ENCODE measurements at places on chromosomes 6 and 20.

DNA sequence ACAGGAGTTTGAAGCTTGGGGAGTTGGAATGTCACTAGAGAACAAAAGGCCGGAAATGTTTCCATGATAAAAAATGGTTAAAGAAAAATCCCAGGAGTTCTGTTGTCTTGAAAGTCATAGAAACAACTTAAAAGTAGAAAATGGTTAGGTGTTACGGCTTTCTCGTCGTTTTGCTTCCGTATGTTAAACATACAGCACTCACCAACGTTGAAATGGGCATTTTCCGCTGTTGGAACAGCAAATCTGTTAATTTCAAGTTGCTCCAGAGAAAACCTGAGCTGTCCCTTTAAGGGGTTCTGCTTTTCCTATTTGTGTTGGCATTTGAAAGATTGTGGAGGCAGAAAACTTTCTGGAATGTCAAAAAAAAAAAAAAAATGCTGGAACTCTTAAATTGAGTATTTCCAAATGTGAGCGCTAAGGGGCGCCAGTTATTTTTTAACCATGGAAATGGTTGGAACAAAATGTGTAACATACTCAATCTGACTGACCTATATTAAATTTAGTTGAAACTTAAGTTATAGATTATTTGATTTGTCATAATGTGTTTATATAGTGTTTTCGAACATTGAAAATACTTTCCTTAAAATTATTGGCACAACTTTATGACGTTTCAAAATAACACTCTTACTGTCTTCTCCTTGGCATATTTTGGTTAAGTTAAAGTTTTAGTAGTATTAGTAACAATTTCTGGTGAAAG, 2.2 kb downstream of the QKI start:
- DNase-seq = no peak

- DNase-seq = no peak
These were observed 5.3 kb upstream of the PRR18 start for GRCh38 chr6:166313255-166314070.

GRCh38 chr6:42915732-42916131, at the start of gene PTCRA:
Gene PTCRA, plus strand, starts transcription at chr6:42916053. Its CDS starts 17 bp downstream, at chr6:42916070.
- DNase-seq = no peak

DNA sequence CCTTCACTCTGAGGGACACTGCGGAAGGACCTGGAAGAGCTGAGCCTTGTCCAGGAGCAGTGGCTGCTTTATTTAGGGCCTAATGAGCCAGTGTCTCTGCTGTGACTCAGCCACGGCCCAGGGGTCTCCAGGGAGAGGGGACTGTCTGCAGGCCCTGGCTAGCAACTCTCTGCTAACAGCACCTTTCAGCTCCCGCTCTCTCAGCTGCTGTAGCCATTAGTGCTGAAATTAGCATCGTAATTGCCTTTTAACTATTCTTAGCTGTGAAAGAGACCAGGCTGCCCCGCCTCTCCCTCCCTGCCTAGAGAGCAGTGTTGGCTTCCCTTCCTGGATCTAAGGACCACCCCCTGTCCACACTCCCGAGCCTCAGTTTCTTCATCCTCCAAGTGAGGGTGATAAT, 53.1 kb upstream of the SLC32A1 start:
- DNase-seq = no peak

DNA sequence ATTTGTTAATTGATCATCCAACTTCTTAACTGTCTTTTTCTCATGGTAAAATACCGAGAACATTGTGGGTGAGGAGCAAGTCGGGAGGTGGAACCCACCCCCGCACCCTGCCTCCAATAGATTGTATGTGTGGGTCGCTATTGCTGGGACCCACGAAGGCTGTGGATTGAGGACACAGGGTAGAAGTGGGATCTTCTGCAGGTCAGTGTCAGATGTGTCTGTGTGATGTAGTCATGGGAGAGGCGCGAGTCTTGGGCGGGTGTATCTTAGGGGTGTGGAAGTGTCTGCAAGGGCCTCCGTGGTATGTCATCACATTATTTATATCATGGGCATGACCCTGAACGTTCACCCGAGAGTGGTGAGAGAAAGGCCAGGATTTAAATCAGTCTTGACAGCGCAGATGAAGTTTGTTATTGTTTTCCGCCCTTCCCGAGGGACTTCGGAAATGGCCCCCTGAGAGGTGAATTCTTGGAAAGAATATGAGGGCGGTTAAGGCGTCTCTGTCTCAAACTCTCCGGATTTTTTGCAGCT, 472 bp upstream of the PAQR8 start:
- no peak for DNase-seq

- no peak for DNase-seq
These were observed 28.8 kb downstream of the RIOK1 start for GRCh38 chr6:7418238-7418905.

DNA sequence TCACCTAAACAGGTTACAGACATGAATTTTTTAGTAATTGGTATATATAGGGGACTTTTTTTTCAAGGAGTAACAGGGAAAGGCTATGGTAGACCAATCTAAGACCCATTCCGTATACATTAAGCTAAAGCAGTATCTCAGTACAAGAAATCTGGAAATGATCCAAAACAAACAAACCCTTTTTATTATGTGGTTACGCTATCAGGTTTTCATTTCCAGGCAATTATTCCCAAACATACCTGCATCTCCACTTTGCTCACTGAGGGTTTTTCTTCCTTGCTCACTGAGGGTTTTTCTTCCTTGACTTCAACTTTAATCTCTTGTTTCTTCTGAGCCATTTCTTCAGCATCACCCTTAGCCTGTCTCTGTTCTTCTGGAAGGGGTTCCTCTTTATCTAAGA, 107.3 kb downstream of the EPB41L2 start:
- no peak for DNase-seq

- DNase-seq = no peak
These were observed 454.6 kb upstream of the EYS start for GRCh38 chr6:66161546-66162108.

- no peak for DNase-seq
These were observed 170.3 kb upstream of the KCNG1 start for GRCh38 chr20:51193066-51193772.

DNA sequence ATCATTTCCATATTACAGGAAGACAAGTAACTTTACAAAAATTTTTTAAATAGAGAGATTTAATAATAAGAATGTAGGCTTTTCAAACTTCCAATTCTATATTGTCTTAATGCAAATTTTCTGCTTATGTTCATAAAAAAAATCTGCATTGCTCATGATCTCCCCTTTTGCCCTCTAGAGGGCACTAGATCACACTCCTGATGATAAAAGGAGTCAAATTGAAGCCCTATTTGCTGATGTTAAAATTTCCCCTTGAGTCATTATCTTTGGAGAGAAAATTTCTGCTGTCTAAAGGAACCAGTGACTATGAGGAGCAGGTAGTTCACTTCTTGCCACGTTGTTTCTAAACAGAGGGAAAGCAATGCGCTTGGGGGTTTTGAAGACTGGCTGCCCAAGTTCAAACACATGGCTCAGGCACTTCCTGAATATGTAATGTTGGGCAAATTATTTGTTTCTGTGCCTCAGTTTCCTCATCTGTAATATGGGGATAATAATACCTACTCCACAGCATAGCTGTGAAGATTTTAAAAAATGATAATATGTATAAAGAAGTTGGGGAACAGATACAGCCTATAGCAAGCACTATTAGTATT, 874.2 kb downstream of the TFAP2A start:
- no peak for DNase-seq

- DNase-seq = no peak
These were observed 83.5 kb downstream of the ADGRG6 start for GRCh38 chr6:142385352-142385751.

- no peak for DNase-seq
These were observed 220.4 kb upstream of the JARID2 start for GRCh38 chr6:15025446-15025845.

- no peak for DNase-seq
These were observed 156.8 kb upstream of the SALL4 start for GRCh38 chr20:51959066-51959542.

- no peak for DNase-seq
These were observed 10.7 kb upstream of the GATA5 start for GRCh38 chr20:62486484-62486883.

DNA sequence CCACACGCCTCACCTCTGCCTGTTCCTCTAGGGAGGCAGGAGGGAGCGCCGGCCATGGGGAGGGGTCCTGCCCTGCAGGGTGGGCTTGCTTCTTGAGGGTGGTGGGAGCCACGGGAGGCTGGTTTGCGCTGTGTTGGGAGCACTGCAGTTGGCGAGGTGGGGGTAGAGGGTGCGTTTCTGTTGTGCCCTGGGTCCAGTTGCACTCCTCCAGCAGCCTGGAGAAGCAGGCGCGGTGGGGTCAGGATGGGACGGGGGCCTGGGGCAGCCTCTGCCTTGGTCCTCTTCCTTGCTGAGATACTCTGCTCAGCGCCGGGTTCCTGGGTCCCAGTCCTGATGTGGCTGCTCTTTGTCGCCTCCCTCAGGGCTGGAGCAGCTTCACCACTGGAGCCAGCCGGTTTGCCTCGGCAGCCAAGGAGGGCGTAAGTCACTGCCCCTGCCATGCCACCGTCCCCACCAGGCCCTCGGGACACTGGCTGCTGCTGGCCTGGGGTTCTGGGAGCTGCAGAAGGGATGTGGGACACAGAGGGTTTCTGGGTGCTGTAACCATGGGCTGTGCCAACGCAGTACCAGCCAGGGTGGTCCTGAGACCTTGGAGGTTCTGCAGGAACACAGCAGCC, 8.4 kb downstream of the ARFGAP1 start:
- DNase-seq = no peak

- no peak for DNase-seq
These were observed 1307.5 kb downstream of the GRIK2 start for GRCh38 chr6:102701019-102701418.

DNA sequence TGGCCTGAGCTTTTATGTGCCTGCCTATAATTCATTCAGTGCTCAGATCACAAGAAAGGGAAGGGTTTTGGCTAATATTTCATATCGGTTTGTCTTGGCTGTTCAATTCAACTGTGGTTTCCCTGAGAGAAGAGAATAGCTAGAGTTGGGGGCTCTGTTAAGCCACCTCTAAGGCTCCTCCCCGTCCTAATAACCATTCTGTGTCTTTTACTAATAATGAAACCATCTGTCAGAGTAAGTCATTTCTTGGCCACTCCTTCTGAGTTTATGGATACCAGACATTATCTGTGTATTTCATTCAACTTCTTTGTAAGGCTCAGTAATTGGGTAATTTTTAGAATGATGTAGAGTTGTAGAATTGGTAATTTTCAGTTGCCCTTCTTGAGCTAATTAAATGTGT, 5.2 kb downstream of the STX11 start:
- DNase-seq = no peak

DNA sequence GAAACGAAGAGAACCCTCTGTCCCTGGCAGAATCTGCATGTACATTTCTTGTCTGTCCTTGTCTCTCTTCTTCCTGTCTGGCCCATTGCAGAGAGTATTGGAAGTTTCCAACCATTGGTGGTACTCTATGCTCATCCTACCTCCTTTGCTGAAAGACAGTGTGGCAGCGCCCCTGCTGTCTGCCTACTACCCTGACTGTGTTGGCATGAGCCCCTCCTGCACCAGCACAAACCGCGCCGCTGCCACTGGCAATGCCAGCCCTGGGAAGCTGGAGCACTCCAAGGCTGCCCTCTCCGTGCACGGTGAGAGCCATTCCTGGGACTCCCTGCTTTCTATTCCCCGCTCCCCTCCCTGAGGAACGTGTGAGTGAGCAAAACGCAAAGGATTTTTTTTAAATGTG, 32.5 kb downstream of the KDM1B start:
- DNase-seq = no peak

GRCh38 chr20:63969838-63970713, at the start of gene ZNF512B:
Gene ZNF512B, minus strand, starts transcription at chr20:63969930. Its CDS starts 1,980 bp downstream, at chr20:63967950.
- DNase-seq = no peak

GRCh38 chr6:124723671-124724070, 238.6 kb upstream of the RNF217 start:
- DNase-seq = no peak

- no peak for DNase-seq
These were observed 32.2 kb downstream of the TSHZ2 start for GRCh38 chr20:53004267-53004813.

DNA sequence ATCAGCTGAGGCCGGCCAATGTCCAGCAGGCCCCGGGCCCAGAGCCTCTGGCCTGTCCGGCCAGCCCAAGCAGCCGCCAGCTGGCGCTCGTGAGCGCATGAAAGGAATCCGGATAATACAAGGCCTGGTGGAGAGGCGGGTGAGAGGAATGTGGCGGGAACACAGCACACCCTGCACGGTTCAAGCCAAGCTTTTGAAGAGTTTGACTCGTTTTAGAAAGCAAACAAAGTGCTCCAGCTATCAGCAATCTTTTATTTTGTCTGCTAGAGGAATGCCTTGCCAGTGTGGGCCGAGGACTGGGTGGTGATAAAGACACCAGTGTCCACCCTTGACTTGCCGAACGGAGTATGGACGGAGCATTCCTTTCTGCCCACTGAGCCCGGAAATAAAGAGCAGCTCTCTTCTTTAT, 9.3 kb upstream of the NEDD9 start:
- no peak for DNase-seq

- no peak for DNase-seq
These were observed 102.0 kb downstream of the MRPL14 start for GRCh38 chr6:44025226-44025625.

DNA sequence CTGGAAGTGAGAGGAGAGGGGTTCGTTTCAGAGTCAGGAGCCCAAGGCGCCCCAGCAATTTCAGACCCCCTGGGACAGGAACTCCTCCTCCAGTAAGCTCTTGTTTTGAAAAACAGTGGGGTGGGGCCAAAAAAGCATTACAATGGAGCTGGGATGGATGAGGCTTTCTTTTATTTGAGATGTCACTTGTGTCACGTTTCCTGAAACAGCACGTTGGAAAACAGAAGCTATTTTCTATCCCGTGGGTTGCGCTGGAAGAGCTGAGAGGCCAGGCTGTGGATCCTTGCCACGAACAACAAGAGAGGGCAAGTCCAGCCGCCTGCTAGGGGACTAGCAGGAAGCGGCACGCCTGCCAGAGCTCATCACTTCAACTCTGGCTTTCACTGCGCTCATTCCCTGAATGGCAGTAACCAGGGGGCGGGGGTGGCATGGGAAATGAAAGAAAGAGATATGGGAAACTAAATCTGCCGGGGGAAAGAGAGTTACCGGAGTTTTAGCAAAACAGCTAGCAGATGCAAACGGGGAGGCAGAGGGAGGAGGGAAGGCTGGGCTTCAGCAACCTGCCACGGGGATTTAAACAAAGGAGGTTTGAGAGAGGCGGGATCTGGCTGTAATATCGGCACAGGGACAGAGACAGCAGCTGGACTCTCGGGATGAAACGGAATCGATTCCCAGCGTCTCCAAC, 34.6 kb downstream of the GCNT2 start:
- DNase-seq = no peak

GRCh38 chr6:138518054-138518453, 18.8 kb upstream of the NHSL1 start:
- no peak for DNase-seq

GRCh38 chr20:60581606-60582115, 623.4 kb downstream of the CDH26 start:
- no peak for DNase-seq

GRCh38 chr6:39953076-39953618, 18.9 kb upstream of the MOCS1 start:
- DNase-seq = no peak

DNA sequence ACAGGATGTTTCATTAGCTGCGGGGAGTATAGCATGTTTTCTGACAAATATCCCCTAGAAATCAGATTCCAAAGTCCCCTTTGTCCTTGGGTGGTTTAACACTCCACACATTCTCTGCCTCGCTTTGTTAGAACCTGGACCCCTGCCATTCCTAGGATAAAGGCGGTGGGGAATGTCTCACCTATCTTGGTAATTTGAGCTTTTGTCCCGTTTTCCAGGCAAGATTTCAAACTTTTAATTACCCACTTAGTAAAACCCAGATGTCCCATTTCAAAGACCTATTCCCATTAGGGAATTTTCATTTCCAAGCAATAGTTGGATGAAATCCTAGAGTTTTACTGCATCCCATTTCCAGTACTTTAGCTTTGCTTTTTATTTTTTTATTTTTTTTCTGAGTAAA, 501.0 kb upstream of the MAP3K7 start:
- no peak for DNase-seq

All from cortex of kidney (tissue), 1 donor.